Stimulated activated CD8-positive, alpha-beta memory T cell treated with anti-CD3 and anti-CD28 coated beads, Interleukin-15, amount 100 ng/mL, for 24 hours (primary cell): ENCODE measurements at places on chromosomes 2 and 18.

DNA sequence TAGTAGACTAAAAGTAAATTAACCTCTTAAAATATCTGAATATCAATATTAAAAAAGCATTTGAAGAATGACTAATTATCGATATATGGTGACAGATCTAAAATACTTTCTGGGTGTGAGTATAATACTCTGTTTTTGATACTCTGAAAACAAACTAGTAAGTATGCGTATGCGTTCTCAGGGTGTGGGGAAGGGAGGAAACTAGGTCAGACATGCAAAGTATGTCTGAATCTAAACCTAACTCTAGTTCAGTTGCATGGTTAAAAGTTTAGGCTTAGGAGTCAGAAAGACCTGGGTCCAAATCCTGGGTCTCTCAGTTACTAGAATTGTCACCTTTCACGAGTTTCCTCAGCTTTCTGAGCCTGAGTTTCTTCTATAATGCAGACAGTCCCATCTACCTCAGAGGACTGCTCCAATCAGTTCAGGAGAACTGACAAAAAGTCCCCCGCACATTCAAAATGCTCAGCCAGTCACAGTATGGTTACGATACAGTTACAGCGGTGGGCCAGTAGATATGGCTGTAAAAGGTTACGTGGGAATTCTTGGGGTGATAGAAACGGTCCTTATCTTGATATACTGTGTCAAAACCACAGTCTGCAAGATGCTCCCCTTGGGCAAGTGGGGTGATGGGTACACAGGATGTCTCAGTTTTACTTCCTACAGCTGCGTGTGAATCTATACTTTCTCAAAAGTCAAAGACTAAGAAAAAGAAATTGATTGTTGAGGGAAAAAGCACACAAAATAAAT lies 29.2 kb downstream of the UNC50 start:
- DNase-seq: no peak

DNA sequence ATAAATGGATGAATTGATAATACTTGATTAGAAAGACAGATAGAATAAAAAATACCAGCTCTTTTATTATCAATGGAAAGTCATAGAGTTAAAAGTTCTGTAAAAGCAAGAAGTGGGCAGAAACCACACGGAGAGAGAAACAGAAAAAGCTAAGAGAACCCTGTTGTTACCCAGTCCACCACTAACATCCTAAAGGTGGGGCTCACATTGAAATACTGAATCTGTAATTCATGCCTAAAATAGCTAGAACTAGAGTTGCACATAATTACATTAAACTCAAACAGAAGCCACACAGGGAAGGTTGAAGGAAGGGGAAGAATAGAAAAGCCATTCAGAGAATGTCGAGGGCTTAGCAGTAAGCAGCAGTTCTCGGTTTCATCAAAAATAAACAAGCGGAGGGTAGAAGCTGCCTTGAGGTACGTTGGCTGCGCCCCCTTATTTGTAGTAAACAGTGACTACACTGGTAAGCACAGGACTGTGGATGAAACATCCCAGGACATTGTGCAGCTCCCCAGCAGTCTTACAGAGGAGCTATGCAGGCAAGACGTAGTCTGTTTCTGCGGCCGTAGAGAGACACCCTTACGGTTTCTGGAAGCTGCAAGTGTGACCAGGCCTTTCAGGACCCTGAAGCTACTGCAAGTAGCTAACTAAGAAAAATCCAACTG lies 1247.0 kb upstream of the GYPC start:
- DNase-seq: no peak

- no peak for DNase-seq
These were observed 18.1 kb upstream of the MGAT4A start for GRCh38 chr2:98749066-98749450.

DNA sequence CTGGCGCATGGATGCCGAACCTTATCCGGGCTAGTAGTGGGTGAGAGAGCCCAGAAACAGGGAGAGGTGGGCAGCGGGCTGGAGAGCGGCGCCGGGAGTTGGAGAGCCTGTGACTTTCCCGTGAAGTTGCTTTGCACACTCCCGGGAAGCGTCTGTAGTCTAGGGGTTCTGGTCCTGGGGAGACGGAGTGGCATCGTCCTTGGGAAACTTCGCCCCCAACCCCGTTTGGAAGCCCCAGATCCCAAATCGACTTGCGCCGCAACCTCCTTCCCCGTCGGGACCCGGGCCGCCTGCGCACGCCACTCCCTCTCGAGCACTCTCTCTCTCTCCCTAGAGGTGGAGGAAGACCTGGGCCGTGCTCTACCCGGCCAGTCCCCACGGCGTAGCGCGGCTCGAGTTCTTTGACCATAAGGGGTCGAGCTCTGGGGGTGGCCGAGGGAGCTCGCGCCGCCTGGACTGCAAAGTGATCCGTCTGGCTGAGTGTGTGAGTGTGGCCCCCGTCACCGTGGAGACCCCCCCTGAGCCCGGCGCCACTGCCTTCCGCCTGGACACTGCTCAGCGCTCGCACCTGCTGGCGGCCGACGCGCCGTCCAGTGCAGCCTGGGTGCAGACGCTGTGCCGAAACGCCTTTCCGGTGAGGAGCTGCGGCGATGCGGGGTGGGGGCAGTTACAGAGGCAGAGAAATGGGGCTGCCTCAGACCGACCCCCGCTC lies 456 bp downstream of the DOK1 start:
- DNase-seq: no peak

DNA sequence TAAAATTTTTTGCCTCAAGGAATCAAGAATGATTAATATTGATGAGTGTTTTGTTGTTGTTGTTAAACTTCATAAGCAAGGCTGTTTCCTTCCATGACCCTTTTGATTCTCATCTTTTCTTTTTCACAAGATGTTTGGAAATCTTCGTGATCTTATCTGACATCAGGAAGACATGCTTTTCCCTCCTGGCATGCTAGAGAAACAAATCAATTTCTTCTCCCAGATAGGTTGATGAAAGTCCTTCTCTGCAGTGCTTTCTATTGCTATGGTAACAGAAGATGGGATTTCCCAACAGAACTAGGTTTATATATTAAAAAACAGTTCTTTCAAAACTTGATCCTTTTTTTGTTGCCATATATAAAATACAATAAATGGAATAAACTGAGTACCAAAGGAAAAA lies 85.2 kb downstream of the EML6 start:
- DNase-seq: no peak

DNA sequence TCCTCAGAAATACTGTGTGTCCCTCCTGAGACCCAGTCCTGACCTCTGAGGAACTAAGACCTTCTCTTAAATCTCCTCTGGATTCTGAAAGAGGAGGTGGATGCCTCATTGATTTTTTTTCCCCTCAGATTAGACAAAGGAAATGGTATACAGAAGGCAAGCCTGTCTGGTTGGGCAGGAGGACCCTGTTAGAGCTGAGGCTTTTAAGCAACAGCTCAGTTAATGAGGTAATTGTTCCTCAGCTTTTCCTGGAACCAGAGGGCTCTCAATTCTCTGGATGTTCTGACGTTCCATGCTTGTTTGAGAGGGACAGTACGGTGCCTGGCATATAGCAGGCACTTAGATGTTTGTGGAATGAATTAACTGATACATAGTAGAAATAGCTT lies 61.7 kb upstream of the MCFD2 start:
- no peak for DNase-seq

GRCh38 chr2:56648802-56649201 lies 465.0 kb downstream of the CCDC85A start:
- DNase-seq: no peak

- DNase-seq: no peak
These were observed 87.9 kb upstream of the ATG16L1 start for GRCh38 chr2:233163486-233164103.

DNA sequence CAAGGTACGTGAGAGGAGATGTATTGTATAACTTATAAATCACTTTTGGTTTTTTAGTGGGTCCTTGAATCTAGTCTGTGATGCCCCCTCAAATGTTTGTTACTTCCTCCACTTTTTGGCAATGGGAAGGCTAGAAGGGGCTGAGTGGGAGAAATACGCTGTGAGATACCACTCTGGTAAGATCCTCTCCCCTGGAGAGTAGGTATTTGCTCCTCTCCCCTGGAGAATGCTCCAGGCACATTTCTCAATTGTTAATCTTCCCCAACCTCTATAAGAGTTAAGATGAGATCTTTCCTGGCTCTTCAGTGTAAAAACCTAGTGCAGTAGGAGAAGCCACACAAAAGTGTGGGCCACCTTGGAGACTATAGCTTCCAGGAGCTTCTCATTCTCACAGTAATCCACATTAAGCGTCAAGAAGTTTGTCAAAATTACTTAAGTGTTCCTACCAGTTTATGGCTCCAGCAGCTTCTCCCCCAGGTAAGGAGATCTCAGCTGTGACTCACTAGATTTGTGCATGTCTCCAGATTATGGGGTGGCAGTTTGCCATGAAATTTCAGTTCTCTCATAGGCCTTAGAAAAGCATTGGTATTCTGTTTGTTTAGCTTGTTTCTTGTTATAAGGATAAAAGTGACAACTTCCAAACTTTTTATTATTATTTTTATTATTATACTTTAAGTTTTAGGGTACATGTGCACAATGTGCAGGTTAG lies 182.6 kb downstream of the FSIP2 start:
- no peak for DNase-seq

DNA sequence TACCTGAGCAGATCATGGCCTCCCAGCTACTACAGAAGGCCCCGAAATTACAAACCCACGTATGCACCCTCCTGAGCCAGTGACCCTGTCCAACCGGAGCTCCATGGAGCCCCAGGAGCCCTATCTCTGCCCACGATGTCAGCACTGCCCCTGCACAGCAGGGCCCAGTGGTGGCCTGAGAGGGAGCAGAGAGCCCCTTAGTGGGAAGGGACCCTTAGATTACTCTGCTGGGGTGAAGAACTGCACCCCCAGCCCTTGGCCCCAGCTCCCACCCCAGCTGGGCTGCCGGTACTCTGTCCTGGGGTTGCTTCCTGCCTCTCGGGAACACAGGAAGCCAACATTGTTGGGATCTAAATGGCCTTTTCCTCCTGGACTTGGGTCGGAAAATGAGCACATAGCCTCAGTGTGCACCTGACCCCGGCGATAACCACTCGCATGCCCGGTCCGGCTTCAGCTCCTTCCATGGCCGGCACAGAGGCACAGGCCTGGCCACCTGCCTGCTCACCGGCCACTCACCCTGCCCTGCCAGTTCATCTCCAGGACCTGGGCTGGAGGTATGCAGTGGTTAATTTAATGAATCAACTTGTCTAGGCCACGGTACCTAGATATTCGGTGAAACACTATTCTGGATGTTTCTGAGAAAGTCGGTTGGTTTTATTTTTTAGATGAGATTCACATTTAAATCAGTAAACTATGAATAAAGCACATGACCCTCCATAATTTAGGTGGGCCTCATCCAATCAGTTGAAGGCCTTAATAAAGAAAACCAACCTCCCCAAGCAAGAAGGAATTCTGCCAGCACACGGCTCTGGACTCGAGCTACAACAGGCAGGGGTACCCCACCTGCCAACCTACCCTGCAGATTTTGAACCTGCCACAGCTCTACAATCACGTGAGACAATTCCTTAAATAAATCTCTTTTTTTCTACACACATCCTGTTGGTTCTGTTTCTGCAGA lies 19.2 kb downstream of the TNS1 start:
- DNase-seq: no peak

- DNase-seq: no peak
These were observed 39.4 kb upstream of the AGPS start for GRCh38 chr2:177353187-177353478.

DNA sequence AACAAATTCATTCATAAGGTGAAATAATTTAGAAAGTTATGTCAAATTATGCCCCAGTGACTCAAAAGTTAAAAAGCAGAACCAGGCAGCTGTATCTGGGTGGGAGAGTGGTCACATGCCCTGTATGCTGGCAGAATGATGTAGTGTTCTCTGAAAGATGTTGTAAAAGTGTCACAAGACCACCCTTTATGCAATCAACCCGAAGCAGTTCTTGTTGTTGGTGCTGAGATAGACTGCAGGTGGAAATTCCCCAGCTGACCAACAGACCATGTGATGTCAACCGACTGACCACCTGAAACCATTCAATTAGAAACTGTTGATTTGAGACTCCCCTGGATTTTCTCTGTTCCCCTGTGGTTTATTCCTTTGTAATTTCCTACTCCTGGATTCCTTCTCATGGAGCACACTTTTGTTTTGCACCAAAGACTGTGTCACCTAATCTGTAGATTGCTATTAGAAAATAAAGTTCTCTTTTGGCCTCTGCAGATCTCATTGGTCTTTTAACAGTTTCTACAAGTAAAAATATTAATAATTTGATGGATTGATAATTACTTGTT lies 1341.3 kb upstream of the LRRTM1 start:
- no peak for DNase-seq

GRCh38 chr2:60438653-60439052 lies 114.8 kb downstream of the BCL11A start:
- DNase-seq: no peak

DNA sequence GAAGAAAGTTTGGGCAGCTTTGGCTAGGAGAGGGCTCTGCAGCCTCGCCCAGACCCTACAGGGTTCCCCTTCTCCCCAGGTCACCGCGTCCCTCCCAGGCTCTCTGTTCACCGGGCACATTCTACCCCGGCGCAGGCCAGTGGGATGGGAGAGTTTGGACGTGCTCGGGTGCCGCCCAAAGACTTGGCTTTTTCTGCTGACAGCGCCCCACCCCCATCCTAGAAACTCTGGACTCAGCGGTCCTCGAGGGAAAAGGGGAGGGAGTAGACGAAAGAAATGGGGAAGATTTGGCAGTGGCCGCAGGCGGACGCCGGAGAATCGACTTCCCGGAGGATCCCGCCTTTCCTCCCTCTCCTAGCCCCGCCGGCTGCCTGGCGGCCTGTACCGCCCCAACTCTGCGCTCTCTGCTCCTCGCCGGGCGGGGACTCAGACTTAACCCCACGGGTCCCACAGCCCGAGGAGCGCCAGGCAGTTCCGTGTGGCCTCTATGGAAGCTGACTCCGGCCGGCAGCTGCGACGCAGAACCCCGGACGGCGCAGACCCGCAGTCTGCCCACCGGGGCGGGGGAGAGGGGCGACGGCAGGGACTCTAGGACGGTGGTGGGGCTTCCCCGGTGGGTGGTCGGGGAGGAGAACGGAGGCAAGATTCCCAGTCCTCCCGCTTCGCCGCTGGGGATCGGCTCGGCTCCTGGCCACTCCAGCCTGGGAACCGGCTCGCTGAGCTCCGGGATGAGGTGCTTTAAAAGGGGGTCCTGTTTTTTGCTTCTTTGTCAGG lies 863 bp upstream of the SIX2 start:
- no peak for DNase-seq

GRCh38 chr2:40512256-40512655 lies 60.4 kb upstream of the SLC8A1 start:
- DNase-seq: no peak

DNA sequence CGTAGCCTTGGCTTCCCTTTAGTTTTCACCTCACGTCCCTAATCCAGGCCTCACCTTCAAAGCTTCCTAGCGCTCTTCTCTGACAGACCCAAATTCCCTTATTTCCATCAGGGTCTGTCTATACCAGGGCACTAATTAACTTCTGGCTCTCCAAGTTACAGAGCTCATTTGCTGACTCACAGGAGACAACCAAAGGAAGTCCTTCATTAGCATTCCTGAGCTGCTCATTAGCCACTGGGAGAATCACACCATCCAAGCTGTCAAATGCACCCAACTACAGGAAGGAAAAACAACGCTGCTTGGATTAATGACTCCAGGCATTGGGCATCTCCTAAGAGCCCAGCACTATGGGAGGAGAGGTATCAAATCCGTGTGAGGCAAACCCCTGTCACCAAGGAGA lies 109.8 kb upstream of the ALK start:
- DNase-seq: no peak

GRCh38 chr18:69916412-69916811 lies 31.3 kb downstream of the CD226 start:
- DNase-seq: no peak

- no peak for DNase-seq
These were observed 74.1 kb downstream of the PSMG2 start for GRCh38 chr18:12776821-12777471.
